Gastroesophageal sphincter (tissue), 4 donors: ENCODE measurements at places on chromosomes 7 and 10. TPM values are rescaled to one million over a fixed set of nuclear protein-coding genes. Genes with fewer than 3 reads are reported as not detected.

Gene SFTPD
- total RNA-seq = 2.7 TPM

Gene MDH2
- total RNA-seq = 62.7 TPM

Gene SLC18A2
- 0.93 TPM for total RNA-seq

Gene CLEC2L
- total RNA-seq = not detected

Gene CALHM1
- not detected for total RNA-seq

Gene TFEC
- 4.1 TPM for total RNA-seq

Gene IL6
- not detected for total RNA-seq

Gene ARHGAP22
- total RNA-seq = 4.2 TPM

Gene AUTS2
- 41.9 TPM for total RNA-seq

Gene RAMP3
- total RNA-seq = 66.5 TPM

Gene MBL2
- total RNA-seq = not detected

Gene STOX1
- 11.4 TPM for total RNA-seq

Gene PARD3
- total RNA-seq = 127 TPM

GRCh38 chr10:3761904-3762303 lies 23.1 kb downstream of the KLF6 start:
- no peak for ATAC-seq

GRCh38 chr7:2472739-2473138 lies 3.5 kb downstream of the GRIFIN start:
- no peak for ATAC-seq

GRCh38 chr10:69409968-69410367 lies 6.8 kb downstream of the TACR2 start:
- ATAC-seq = no peak

- ATAC-seq = no peak
Observed at GRCh38 chr10:31635415-31636065, 293.1 kb downstream of the ARHGAP12 start.

- peak; percentile 73 for ATAC-seq
Observed at GRCh38 chr7:11458736-11459483, 373.1 kb downstream of the THSD7A start.

DNA sequence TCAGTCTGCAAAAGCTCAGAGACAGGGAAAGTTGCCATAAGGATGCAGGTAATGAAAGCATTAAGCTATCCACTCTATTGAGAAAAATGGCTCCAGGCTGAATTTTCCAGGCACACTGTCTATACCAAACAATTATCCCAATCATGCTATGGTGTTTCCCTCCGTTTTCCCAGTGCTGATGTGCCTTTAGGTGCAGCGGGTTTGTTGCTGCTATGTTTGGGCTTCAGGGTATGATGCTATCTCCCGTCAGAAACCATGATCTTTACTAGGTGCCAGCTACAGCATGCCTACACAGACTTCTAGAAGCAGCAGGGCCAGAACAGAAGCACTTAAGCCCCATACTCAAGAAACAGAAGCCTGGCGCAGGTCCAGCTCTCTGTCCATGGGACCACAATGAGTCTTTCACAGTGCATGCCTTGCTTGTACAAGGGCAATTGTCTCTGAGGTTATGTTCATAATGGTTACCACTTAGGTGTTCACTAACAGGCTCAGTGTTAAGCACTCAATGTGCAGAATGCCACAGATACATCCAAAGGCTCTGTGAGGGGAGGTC lies 19.4 kb downstream of the STEAP1B start:
- no peak for ATAC-seq

DNA sequence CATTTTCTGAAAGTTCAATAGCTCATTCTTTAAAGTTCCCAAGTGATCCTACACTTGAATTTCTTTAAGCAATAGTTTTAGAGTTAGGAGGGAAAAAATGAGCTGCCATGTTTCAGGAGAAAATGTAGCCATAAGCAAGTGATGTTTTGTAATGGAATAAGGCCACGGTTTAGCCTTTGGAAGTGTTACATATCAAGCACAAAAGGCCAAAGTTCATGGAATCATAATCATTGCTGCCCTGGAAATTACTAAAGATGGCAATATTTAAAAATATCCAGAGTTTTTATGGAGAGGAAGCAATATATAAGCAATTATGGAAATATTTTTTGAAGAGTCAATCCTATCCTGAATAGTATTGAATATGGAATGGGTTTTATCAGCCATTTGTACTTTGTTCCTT lies 68.4 kb downstream of the ETV1 start:
- no peak for ATAC-seq

DNA sequence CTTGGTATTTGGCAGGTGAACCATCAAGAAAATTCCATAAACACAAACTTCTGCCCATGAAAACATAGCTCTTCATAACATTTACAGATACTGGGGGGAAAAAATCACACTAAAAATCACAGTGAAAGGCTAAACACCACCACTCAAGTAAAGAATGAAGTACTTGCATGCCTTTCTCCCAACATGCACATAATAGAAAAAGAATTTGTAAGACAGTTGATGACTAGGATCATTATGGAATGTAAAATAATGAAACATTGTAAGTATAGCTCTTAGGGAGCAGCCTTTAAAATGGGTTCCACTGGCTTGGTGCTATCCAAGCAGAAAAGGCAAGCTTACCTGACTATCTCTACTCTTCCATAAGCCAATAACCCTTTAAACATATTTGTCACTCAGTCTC lies 299.9 kb upstream of the LRRN3 start:
- no peak for ATAC-seq

DNA sequence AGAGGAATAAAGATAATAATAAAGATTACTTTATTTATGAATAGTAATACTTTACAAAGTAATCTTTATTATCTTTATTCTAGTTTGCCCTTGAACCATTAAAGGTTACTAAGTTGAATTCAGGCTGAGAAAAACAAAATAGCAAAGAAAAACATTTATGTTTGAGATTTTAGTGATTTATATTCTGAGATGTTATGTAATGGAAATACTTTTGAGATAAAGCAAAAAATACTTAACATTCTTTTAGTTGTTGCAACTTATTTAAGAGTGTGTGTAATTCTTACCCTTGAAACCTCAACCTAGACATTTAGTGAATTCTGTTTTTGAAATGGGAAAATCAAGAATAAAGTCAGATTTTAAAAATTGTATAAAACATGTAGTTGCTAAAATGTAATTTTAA lies 40.0 kb downstream of the MINPP1 start:
- ATAC-seq = no peak

DNA sequence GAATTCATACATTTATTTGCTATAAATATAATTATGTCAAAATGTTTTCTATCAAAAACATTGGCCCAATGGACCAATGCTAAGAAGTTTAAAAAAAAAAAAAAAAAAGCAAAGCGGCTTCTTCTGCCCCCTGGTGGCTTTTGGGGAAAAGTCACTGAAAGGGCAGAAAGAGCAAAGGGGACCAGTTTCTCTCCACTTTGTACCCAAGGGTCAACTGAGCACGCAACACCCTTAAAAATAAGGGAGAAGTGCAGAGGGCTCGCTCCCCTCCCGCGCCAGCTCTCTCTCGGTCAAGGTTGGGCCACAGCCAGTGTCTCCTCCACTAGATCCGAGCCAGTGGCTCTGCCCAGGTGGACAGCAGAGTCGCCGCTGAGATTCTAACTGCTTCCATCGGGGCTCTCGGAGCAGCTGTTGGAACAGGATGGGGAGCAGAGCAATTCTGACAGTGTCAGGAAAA lies 136.4 kb upstream of the FGFR2 start:
- no peak for ATAC-seq

GRCh38 chr10:100186253-100187212 lies 704 bp upstream of the ERLIN1 start:
- peak; percentile 38 for ATAC-seq

DNA sequence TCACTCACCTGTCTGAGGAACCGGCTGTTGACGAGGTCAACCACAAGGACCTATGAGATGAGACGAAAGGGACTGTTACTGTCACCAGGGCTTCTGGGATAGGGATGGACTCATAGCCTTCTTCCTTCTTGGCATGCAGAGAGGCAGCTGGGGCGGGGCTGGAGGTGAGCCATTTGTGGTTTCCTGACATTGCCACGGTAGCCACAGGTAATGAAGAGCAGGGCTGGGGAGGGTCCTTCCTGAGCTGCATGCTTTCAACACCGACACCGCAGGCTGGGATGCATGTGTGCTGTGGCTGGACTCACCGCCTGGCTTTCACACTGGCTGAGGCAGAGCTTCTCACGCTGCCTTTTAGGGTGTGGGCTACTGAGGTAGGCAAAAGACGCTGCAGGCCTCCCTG lies 46.4 kb upstream of the MKRN1 start:
- no peak for ATAC-seq

DNA sequence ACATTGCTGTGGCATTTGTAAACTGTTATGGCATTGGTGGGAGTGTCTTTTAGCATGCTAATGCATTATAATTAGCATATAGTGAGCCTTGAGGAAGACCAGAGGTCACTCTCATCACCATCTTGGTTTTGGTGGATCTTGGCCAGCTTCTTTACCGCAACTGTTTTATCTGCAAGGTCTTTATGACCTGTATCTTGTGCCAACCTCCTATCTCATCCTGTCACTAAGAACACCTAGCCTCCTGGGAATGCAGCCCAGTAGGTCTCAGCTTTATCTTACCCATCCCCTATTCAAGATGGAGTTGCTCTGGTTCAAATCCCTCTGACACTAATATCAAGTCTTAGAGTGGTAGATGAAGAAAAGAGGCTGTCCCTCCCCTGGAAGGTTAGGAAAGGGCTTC lies 506.2 kb downstream of the GALNT17 start:
- ATAC-seq = no peak

- no peak for ATAC-seq
Observed at GRCh38 chr7:28191751-28192150, 11.2 kb upstream of the JAZF1 start.

GRCh38 chr7:99386584-99387238 lies 12.2 kb downstream of the ARPC1B start:
- no peak for ATAC-seq

- ATAC-seq = no peak
Observed at GRCh38 chr7:129494041-129494440, 8.3 kb upstream of the SMKR1 start.

DNA sequence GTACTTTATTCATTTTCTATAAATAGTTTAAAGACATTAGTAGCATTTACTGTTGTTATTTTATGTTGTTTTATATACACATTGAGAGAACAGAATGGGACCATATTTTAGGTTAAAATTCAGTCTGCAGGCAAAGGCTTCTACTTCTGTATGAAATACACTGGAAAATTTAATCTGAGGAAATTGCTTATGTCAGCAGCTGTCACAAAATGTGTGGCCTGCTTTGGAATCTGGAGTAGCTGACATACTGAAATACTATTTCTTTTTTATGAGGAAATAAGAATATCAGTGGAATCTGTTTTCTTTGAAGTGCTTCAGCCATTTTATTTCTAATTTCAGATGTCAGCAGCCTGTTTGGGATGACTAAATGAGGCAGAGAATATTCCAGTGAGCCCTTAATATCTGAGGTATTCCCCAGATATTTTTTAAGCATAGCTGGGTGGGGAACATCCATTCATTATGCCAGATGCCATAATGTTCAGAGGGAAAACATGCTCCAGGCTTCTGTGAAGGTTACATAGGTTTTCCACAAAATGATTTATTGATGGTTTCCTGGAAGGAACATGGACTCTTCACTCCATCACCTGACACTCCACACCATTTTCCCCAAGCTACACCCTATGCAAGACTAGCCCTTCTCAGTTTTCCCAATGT lies 267.1 kb downstream of the ARL4A start:
- ATAC-seq = no peak
